Activated CD4-positive, alpha-beta T cell treated with anti-CD3 and anti-CD28 coated beads, Interleukin-2, amount 10 ng/mL, durations not matched to agents 24 days and 14 days (primary cell): ENCODE measurements at places on chromosomes 4 and X. TPM values are rescaled to one million over a fixed set of nuclear protein-coding genes. Genes with fewer than 3 reads are reported as not detected.

DNA sequence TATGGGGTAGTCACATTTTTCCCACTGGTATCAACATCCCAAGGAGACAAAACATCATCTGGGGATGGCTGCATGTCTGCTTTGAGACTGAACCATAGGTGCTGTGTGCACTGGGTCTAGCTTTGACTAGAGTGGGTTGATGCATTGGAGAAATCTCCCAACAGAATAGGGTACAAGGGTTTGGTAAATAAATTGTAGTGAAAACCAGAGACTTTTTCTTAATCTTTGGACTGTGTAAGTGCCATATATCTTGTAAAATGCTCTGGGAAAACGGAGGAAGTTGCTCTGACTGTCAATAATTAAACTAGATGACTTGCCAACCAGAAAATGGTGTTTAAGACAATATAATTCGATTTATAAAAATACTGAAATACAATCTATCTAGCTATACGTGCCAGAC, 1064.0 kb upstream of the SLIT2 start:
- no peaks in the 10 kb centered on the region for H3K36me3 ChIP-seq
- no peak for DNase-seq
- no peak overlapping the region for H3K4me3 ChIP-seq
- H3K4me1 ChIP-seq: no peaks in the 10 kb centered on the region

DNA sequence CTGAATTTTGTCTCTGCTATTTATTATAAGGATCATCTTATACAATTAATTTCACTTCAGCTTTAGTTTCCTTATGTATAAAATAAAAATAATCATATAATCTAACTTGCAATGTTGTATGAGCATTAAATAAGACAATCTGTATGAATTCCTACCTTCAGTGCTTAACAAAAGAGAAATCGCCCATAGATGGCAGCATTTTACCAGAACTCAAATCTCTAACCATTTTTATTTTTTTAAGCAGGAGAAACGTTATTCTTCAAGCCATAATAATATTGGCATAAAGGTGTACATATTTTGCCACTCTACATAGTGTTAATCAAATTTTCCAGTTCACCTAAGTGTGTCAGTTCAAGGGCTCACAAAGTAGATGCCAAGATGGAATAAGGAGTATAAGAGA, 78.8 kb downstream of the TMEM47 start:
- no peaks in the 10 kb centered on the region for H3K27me3 ChIP-seq
- H3K27ac ChIP-seq: no peak overlapping the region
- H3K36me3 ChIP-seq: no peaks in the 10 kb centered on the region

- H3K27me3 ChIP-seq: no peaks in the 10 kb centered on the region
- H3K4me3 ChIP-seq: no peak overlapping the region
- DNase-seq: no peak
- no peak overlapping the region for H3K27ac ChIP-seq
These were observed 428.1 kb downstream of the BCOR start for GRCh38 chrX:39669668-39670067.

- H3K4me1 ChIP-seq: no peaks in the 10 kb centered on the region
- H3K4me3 ChIP-seq: no peak overlapping the region
- no peaks in the 10 kb centered on the region for H3K27me3 ChIP-seq
- H3K36me3 ChIP-seq: no peaks in the 10 kb centered on the region
- DNase-seq: no peak
These were observed 105.2 kb downstream of the RS1 start for GRCh38 chrX:18566748-18567147.

DNA sequence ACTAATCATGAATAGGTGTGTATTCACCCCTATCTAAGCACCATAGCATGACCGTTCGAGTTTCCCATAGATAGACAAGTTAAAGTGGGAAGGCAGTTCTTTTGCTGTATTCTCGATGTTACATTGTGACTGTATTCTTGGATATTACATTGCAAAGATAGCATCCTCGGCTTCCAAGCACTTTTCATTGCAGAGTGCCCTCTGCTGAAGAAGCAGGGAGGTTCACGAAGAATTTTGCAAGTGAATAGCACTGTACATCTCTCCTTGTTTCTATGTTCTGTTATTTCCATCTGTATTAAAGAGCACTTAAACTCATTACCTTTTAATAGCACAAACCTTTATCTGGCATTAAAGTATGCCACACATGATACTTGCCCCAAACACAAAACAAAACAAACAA, 426.7 kb upstream of the ARX start:
- no peak overlapping the region for H3K27ac ChIP-seq
- H3K4me1 ChIP-seq: no peaks in the 10 kb centered on the region
- no peak for DNase-seq
- H3K4me3 ChIP-seq: no peak overlapping the region

GRCh38 chr4:169484485-169484884, 127.9 kb downstream of the NEK1 start:
- H3K4me3 ChIP-seq: no peak overlapping the region
- H3K4me1 ChIP-seq: no peaks in the 10 kb centered on the region
- no peak for DNase-seq
- H3K27me3 ChIP-seq: no peaks in the 10 kb centered on the region

- no peak overlapping the region for H3K4me3 ChIP-seq
- no peak for DNase-seq
- H3K27ac ChIP-seq: no peak overlapping the region
- H3K27me3 ChIP-seq: no peaks in the 10 kb centered on the region
These were observed 84.5 kb upstream of the UXT start for GRCh38 chrX:47743504-47743903.

- H3K27ac ChIP-seq: no peak overlapping the region
- no peak overlapping the region for H3K4me3 ChIP-seq
- H3K4me1 ChIP-seq: peaks cover 4% of the 10 kb centered on the region
These were observed 100.7 kb upstream of the FAM9C start for GRCh38 chrX:13144927-13145655.

The DOK7 gene
- total RNA-seq: not detected in 2 replicates

The MAGEE1 gene
- 1.8 and 2.0 TPM in 2 replicates for total RNA-seq

The UPF3B gene
- 12.4 and 12.6 TPM in 2 replicates for total RNA-seq

The TMSB15C gene
- total RNA-seq: 3.1 and 3.6 TPM in 2 replicates

The HMGB2 gene
- total RNA-seq: 311 and 315 TPM in 2 replicates
